ENCODE measurements at places on chromosomes 12 and 14. TPM values are rescaled to one million over a fixed set of nuclear protein-coding genes. Genes with fewer than 3 reads are reported as not detected.

The RAB3IP gene
- total RNA-seq = 66.2 TPM

The ZC3H14 gene
- 93.3 TPM for total RNA-seq

The FAM90A1 gene
- total RNA-seq = not detected

The DPF3 gene
- 10.7 TPM for total RNA-seq

The RAB15 gene
- total RNA-seq = 17.4 TPM

The PIWIL1 gene
- total RNA-seq = not detected

The PLA2G1B gene
- total RNA-seq = not detected

The FGF23 gene
- total RNA-seq = not detected

The KRT2 gene
- total RNA-seq = not detected

The PSME1 gene
- total RNA-seq = 289 TPM

The SLC8A3 gene
- 4.1 TPM for total RNA-seq

GRCh38 chr12:55068416-55069010 lies 48.7 kb downstream of the NEUROD4 start:
- DNase-seq = no peak

GRCh38 chr14:103195828-103196615 lies 72.8 kb downstream of the TNFAIP2 start:
- peak; percentile 28 for DNase-seq

- no peak for DNase-seq
Measured at GRCh38 chr14:105378199-105378598, 20.1 kb upstream of the TEX22 start.

- peak; percentile 77 for DNase-seq
Measured at GRCh38 chr12:12072064-12072760, 1.5 kb downstream of the BCL2L14 start.

DNA sequence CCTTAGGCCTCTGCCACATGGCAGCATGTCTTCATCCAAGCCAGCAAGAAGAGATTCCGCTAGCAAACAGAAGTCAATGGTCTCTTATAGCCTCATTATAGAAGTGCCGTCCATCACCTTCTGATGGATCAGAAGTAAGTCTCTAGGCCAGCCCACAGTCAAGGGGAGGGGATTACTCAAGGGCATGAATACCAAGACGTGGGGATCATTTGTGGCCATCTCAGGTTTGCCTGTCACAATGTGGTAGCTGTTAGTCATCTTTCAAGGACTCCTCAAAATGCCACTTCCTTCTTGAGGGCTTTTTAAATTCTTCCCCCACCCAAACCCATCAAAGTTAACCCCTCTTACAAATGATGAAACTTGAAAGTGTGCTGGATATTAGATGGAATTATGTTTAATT lies 8.1 kb upstream of the ADCY6 start:
- no peak for DNase-seq

DNA sequence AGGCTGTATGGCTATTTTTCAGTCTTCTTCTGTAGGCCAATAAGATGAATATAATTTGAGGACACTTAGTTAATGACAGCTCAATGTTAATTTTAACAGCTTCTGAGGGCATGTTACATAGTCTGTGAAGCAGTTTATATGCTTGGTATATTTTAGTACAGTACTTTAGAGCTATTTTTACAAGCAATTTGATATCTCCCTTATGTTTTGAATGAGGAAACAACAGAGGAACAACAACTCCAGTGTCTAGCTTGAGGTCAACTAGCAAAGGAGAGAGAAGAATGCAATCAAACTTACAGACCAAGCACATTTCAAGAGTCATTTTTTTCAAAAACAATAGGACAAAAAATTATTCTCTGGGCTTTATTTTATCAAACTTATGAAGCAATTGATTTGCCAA lies 469.1 kb upstream of the DCN start:
- DNase-seq = no peak

GRCh38 chr12:11798856-11799501 lies 149.5 kb downstream of the ETV6 start:
- DNase-seq = no peak

DNA sequence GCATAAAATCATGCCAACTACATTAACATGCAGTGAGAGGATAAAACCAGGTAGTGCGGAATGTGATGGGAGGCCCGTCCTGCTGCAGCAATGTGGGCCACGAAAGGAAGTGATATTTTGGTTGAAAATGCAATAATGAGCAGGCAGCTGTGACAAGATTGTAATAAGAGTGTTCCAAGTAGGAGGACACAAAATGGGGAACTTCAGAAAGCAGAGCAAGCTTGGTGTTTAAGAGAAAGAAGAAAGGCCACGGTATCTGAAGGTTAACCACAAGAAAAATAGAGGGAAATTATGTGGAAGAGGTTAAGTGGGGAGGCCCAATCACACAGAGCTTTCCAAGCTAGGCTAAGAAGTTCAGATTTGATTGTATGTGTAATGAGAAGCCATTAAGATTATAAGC lies 34.3 kb downstream of the OVCH1 start:
- DNase-seq = no peak

DNA sequence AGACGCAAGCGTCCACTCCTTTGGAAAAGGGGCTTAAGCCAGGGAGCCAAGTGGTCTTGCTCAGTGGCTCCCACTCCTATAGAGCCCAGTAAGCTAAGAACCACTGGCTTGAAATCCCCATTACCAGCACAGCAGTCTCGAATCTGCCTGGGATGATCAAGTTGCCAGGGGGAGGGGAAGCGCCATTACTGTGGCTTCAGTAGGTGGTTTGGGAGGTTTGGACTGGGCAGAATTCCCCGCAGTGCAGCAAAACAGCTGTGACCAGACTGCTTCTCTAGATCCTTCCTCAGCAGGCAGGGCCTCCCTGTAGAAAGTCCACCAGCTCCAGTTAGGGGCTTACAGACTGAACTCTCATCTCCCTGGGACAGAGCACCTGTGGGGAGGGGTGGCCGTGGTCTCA lies 115.4 kb downstream of the TMEM117 start:
- no peak for DNase-seq

- DNase-seq = no peak
Measured at GRCh38 chr14:58291646-58292045, 6.7 kb upstream of the ARID4A start.

- peak; percentile 73 for DNase-seq
Measured at GRCh38 chr12:50016501-50017475, 8.5 kb downstream of the RACGAP1 start.

DNA sequence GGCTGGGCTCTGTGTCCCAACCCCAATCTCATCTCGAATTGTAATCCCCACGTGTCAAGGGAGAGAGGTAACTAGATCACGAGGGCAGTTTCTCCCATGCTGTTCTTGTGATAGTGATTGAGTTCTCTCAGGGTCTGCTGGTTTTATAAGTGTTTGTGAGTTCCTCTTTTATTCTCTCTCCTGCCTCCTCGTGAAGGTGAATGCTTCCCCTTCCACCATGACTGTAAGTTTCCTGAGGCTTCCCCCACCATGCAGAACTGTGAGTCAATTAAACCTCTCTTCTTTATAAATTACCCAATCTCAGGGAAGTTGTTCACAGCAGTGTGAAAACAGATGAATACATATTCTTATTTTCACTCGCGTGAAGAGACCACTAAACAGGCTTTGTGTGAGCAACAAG lies 148.2 kb downstream of the TMEM30B start:
- no peak for DNase-seq

GRCh38 chr12:74791365-74791764 lies 253.7 kb downstream of the ATXN7L3B start:
- DNase-seq = no peak

DNA sequence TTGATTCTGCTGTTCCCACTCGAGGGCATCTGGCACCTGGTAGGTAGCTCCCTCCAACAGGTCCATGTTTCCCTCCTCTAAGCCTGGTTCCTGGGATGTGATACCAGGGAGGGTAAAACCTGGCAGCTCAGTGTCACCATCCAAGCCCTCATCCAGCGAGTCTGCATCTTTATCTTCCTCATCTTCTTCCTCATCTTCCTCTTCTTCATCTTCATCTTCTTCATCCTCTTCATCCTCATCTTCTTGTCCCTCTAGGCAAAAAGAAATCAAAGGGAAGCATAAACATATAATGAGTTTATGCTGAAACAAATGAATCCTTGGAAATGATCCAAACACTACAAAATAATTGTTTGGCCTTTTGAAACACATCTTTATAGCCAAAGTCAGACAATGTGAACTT lies 55.3 kb downstream of the ARMH4 start:
- no peak for DNase-seq

DNA sequence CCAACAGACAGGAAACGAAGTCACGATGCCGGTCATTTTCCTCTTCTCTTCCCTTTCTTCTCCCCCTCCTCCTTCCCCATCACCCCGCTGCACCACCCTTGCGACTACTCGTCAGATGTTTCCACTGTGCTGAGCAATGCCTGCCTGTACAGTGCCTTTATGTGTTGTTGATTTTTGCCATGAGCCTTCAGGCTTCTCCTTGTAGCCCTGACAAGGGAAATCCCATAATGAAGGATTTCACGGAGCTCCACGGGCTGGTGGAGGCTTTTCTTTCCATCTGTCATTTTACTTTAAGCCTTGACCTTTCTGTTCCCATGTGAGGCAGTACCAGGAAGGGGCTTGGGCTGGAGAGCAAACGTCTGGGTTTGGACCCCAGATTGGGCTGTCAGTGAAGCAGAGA lies 28.7 kb upstream of the CCND2 start:
- no peak for DNase-seq

DNA sequence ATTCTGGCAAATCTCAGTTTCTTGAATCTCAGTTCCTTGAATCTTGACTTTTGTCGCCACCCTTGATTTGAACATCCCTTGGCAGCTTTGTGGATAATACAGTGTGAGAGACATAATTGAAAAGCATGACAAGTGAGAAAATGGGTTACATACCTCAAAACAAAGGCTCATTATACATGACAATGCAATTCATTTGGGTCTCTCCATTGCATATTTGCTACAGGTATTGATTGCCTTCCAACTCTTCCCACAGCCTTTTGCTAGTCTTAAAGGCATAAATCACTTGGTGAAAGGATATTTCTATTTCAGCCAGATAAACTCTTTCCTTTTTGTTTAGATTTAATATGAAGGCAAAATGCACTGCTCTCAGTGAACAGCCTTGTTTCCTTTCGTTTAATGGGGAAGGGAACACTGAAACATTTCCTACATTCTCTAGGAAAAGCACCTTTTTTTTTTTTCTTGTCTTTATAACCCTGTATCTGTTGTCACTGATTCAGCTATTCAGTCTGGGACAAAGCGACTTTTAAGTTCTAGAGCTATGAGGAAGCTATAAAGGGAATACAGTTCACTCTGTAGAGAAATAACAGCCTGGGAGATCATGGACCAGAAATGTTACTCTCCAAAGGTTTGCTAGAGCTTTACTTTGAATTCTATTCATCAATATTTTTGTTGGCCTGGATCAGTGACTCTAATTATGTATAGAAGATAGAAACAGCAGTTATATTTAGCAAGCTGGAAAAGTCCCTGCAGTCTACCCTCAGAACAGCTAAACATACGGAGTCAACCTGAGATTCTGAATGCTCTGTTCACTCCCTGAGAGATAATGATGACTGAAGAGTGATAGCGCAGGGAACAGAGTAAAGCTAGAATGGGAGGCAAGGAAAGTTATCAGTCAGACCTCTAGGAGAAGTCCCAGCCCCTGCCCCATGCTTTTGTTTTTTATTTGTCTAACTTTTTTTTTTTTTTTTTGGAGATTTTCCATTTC lies 311.4 kb downstream of the RGS6 start:
- DNase-seq = no peak

DNA sequence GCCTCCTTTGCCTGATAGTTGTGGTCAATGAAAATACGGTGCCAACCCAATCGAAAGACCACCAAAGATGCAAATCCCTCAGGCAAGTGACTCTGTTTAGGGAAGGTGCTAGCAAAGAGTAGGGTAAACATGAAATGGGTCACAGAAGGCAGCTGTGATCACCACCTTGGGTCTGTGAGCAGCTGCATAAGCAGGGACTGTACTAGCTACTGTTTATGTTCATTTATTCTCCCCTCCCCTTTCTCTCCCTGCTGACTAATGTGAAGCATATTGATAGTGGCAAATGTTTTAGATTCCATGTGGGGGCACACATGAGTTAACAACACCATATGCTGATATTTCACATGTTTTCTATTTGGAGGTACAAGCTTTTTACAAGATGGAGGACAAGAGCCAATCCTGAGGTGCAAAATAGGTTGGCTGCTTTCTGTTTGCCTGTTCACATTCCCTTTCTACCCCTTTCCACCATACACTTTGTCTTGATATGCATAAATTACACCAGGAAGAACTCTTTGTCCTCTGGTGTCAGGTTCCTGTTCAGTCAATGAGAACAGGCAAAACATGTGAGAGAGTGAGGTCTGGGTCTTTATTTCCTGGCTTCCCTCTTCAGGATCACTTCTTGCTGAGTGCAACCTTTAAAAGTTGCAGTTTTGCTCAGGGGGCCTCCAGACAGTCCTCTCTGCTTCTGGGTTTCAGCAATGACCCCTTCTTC lies 71.1 kb downstream of the AVPR1A start:
- DNase-seq = no peak

- no peak for DNase-seq
Measured at GRCh38 chr12:39105111-39105510, 199.7 kb upstream of the CPNE8 start.

GRCh38 chr12:14961466-14962152 lies at the start of gene ARHGDIB:
Gene ARHGDIB, minus strand, starts transcription at chr12:14961601. Its CDS starts 10,889 bp downstream, at chr12:14950712.
- DNase-seq = no peak

GRCh38 chr12:112538740-112539139 lies 120.0 kb downstream of the PTPN11 start:
- no peak for DNase-seq

DNA sequence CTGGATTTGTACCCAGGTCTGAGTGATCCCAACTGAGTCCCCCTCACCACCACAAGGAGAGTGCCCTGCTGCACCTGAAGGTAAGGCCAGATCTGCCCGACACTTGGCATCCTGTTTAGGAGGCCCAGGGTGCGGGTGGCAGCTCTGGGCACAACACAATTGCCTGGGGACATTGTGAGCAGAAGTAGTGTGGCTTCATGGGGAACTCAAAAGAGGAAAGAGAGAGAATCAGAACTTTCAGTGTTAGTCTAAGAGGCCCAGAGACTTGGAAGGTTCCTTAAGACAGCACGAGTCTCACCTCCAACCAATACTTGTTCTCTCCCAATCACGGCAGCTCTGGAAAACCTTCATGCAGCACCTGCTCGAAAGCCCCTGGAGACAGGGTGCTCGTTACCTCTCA lies 6.6 kb upstream of the SLC8B1 start:
- DNase-seq = no peak

DNA sequence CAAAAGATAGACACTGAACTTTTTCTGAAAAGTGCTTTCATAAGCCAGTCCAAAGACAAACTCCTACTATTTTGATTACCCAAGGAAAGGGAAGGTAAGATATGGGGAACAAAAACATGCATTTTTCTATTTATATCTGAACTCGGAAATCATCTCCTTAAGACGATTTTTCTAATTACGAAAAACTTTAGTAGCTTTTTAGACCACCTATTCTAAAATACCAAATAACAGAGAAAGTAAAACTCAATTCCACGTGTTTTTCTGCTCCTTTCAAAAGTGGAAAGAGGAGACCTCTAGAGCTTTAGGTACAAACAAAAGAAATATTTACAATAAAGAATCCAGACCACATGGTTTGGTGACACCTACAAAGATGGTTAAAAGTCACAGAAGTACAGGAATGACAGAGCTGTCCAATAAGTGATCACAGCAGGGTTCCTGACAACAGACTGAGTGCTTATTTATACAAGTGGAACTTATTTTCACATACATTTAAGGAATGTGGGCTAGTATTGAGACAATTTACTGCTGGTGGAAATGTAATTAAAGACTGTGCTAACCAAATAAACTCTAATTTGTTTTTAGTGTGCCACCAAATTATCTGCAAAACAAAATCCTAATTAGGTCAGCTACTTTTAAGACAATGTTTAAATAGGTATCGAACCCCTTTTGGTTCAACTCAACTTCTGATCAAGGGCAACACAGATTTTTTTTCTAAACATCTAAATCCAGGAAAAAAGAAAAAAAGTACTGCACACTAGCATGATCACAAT lies 2.4 kb downstream of the LRIG3 start:
- DNase-seq = no peak

GRCh38 chr14:100738704-100739131 lies 12.0 kb downstream of the DLK1 start:
- DNase-seq = no peak

Measured in Peyer's patch (tissue), 4 donors.